ENCODE measurements at places on chromosomes 13 and 19.

DNA sequence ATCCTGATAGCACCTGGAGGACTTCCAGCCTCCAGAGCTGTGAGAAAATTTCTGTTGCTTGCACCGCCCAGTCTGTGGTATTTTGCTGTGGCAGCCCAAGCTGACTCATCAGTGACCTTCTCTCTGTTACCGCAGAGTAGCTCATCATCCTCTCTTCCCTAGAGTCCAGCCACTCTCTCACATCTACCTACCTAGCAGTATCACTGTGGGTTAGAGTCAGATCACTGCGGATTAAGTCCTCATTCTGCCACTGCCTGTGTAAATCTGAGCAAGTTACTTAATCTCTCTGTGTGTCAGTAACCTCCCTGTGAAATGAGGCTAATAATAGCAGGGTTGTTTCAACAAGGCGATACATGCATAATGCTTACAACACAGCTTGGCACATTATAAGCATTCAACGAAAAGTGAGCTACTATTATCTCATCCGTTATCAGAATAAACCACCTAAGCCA is 40.3 kb upstream of the USPL1 start:
- DNase-seq = peak; percentile 29

DNA sequence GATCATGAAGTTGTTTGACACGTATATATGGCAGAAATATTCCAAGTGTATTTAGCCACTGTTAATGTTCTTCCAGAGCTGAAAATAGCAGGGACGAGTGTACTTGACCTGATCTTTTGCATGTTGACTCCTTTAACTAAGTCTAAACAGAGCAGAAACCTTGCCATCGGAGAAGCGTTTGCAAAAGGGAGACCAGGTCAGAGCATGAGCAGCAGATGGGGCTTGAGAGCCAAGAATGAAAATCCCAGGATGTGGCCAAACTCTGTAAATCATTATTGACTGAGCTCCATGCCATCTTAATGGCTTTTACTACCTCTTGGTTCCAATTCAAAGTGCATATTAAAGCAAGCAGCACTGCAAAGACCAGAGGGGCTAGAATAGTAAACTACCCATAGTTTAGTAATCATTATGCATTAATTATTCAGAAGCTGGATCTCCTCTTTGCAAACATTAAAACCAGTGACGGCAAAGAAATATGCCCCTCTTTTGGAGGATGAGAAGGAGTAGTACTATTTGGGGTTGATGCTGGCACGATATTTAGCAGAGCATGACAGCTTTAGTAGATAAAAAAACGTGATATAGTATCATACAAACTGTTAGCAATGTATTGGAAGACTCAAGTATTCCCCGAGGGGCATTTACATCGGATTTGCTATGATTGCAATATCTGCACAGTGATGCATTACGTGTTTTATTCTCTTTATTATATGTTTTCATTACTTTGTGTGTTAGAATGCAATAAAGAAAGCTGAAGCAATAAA is 55.7 kb downstream of the FAM216B start:
- DNase-seq = no peak

GRCh38 chr13:33251131-33251661 is 34.4 kb downstream of the STARD13 start:
- no peak for DNase-seq

DNA sequence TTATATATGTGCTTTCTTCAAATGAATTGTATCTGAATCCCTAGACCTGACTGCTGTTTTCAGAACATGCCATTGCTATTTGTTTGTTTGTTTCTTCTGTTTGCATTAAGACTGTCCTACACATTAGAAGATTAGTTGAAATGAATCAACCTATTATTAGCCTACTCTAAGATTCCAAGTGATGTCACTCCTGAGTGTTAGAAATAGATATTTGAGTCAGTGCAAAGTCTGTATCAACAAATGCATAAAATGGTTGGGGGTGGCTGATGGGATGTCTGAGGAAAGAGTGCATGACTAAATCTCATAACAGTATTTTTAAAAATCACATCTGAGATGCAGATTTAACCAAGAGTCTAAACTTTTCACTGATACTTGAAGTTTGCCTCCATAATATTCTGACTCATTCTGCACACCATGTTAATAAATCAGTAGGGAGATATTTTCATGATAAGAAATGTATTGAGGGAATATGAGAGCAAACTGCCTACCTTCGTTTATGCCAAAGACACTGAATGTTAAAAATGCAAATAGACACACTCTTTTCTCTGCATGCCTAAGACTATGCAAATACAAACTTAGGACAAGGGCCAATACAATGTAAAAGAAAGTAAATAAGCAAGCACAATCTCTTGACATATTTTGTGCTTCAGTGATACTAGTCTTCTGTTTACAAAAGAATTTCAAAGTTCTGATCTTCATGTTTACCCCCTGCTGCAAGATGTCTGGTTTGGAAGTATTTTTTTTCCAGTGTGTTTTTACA is 253.3 kb downstream of the LIG4 start:
- no peak for DNase-seq
